ENCODE measurements at places on chromosomes 1 and 21.

GRCh38 chr1:114610546-114611245 is 29.3 kb upstream of the BCAS2 start:
- DNase-seq = no peak

DNA sequence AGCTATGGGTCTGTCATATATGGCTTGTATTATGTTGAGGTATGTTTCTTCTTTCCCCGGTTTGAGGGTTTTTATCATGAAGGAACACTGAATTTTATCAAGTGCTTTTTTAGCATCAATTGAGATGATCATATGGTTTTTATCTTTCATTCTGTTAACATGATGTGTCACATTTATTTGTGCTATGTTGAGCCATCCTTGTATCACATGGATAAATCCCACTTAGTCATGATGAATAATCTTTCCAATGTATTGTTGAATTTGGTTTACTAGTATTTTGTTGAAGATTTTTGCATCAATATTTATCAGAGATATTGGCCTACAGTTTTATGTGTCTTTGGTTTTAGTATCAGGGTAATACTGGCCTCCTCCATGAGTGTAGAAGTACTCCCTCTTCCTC is 61.7 kb downstream of the GPR137B start:
- no peak for DNase-seq

DNA sequence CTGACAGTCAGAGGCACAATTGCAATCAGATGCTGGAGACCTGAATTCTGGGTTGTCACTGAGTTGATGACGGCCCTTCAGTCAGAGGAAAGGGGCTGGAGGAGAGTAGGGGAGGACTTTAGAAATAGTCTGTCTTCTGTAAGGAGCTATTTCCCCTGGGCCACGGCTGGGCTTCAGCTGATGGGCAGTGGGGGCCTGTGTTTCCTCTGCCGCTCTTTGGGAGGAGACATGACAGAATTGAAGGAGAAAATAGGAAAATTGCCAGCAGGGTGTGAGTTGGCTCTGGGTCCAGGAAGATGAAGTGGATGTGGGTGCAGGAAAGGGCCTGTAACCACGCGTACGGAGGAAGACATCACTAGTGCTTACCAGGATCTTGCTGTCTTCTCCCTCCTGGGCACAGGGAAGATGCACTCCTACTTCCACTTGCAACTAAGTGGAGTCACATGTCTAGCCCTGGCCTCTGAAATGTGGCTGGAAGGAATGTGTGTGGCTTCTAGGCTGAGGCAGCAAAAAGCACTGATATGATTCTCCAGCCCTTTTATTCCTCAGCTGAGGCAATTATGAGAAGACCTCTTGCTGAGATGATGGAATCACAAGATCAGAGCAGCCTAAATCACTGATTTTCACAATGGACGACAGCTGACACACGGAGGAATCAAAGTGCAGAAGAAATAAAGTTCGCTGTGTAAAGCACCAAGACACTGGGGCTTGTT is 250.0 kb downstream of the GRIK3 start:
- no peak for DNase-seq

- DNase-seq = no peak
Measured at GRCh38 chr1:95115708-95116137, 1.4 kb upstream of the TLCD4 start.

DNA sequence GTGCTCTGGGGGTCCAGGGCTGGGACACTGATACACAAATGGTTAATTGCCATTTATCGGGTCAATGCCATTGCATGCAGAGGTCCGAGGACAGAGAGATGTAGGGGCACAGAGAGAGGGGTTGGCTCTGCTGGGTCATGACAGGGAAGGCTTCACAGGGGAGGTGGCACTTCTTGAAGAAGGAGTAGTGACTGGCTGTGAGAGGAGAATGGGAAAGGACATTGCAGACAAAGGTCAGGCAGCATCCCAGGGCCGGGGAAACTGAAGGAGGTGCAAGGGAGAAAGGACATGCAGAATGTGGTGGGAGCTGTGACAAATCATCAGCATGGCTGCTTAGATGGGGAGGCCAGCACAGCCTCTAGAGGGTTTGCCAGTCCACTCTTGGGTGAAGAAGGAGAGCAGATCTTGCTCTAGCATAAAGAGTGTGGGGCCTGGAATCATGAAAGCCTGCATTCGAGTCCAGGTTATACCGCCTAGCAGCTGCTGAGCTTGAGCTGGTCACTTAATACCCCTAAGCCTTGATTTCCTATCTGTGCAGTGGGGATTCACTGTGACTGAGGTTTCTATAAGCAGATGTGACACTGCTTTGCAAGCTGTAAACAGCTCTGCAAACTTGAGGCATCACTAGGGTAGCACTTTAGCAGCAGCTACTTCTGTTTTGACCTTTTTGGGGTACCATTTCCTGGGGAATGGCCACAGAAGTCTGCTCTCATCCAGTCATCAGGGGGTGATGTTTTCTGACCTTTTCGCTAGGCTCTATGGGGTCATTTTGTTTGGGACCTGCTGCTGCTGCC is 59.2 kb upstream of the EPS8L3 start:
- no peak for DNase-seq

- no peak for DNase-seq
Measured at GRCh38 chr1:17089506-17089905, 29.7 kb downstream of the PADI2 start.

DNA sequence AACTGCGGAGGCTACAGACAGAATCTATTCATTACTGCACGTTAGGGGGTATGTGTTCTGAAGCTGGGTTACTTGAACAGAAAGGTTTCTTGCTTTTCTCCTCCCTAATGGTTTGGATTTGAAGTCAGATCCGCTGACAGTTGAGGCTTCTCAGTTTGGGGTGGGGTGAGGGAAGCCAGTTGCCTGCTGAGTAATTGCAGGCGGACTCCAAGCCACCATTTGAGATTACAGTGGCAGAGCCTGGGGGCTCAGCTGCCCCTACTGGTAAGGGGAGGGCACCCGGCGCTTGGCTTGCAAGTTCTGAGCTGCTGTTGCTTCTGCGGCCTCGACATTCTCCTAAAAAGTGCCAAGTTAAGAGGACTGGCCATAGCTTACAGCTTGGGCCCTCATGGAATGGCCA is 2.0 kb downstream of the GRHL3 start:
- no peak for DNase-seq

GRCh38 chr1:111505641-111506119 is 2.2 kb upstream of the ADORA3 start:
- no peak for DNase-seq

DNA sequence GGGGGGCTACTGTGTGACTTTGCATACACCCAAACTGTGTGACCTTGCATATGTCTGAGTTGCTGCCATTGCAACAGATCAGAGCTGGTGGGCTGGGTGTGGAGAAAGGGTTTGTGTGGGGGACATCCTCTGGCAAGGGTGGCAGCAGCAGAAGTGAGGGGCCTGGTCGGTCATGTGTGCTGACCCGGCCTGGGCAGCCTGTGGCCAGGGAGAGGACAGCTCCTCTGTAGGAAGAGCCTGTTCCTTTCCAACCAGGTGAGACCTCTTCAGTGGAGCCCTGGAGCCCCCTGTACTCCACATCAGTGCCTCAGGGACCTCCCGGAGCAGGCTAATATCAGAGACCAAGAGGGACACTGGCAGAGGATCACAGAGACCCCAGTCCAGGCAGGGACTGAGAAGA is 8.3 kb downstream of the PCSK9 start:
- no peak for DNase-seq

DNA sequence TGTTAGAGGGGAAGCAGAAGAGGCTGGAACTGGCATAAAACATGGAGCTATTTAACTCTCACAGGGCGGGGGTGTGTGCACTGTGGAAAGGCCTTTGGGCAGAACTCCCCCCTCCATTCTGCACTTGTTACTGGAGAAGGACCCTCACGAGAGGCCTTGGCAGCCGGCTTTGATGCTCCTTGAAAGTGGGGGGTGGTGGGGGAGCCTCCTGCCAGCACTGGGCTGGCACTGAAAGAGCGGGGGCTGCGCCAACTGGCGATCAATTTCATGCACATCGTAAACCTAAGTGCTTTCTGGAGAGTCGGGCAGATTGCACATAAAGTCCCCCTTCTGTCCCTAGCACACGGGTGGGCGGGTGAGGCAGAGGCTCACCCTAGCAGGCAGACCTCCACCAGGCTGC is 28.9 kb downstream of the FOXO6 start:
- DNase-seq = no peak

- no peak for DNase-seq
Measured at GRCh38 chr1:117620440-117620839, 14.6 kb downstream of the TENT5C start.

DNA sequence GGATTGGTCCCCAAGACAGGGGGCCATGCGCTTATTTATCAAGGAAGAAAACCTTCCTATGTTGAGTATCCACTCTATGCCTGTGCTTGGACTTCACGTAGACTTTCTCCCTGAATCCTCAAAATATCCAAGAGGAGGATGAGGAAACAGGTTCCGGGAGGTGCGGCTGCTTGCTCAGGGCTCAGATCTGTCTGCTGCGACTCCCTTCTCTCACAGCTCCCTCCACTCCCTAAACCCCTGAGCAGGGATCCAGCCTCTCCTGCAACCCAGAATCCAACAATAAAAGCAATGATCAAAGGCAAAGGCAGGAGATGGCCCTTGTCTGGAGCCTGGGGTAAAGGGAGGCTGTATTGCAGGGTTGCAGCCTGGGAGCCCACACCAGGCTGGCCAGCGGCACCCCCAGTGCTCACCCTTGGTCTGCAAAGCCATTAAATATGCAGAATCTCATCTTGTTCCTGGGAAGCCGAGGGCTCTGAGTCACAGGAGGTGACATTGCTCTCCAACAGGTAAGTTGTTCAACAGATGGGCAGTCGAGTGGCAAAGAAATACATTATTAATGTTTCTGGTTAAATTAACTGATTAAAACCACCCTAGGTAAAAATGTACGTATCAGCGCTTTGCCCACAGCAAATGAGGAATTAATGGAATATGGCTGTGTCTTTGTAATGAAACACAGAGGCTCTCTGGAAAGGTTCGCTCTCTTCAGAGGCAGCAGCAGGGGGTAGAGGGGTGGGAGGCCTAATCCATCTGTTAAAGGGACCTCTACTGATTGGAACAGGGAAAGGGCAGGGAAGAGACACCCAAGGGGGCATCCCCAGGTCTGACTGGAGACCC is 111.5 kb downstream of the GRIK3 start:
- DNase-seq = no peak

Data from femur (tissue), 1 donor.